NB4 (cell line): ENCODE measurements at places on chromosomes 4 and X.

DNA sequence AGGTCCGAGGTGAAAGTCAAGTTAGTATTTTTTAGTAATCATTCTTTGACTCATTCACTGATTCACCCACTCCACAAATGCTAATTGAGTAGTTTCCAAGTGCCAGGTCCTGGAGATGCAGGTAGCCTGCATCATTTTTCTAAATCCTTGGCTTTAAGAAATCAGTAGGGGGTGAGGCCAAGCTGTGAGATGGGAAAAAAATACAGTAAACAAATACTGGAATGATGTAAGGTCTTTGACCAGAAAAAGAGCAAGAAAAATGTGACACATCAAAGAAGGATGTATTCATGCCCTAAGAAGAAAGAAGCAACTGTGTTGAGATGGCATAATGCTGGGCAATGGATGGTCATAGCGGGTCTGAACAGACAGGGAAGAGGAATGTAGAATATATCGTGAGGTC is 1386.6 kb downstream of the PCDH7 start:
- DNase-seq = no peak

GRCh38 chr4:174099712-174100111 is 183.8 kb downstream of the FBXO8 start:
- no peak for DNase-seq

DNA sequence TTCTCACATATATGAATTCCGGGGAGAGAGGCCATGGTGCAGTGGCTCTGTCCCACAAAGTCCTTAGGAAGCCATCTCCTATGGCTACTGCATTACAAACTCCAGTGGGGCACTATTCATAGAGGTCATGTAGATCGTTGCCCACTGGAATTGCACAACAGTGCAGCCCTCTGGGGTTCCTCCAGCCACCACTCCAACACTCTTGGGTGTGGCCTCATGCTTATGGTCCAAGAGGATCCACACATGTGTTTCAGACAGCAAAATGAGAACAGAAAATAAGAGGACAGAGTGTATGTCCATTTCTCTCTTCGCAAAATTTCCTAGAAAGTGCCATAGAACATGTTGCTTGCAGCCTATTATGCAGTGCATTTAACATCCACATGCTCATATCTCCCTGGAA is 444.2 kb upstream of the FAM241A start:
- no peak for DNase-seq

- no peak for DNase-seq
These were observed 30.8 kb downstream of the GAB3 start for GRCh38 chrX:154720067-154720466.

GRCh38 chrX:9131066-9131465 is 97.1 kb upstream of the FAM9B start:
- DNase-seq = no peak

DNA sequence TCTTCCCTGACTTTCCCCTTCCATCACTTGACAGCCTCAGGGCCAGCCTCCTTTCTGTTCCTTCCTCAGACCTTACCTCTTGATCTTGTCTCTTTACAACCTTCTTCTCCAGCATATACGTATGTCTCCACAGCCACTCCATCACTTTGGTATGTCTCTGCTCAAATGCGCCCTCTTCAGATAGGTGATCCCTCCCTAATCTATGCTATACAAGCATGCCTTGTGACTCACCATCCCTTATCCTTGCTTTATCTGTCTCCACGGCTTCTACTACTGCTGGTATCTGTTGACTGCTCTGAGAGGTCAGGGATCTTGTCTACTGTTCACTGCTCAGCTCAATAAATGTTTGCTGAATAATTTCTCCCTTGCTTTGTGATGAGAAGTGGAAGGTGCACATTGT is 9.0 kb downstream of the ARAP2 start:
- DNase-seq = peak; percentile 16
